Stimulated activated CD4-positive, alpha-beta T cell treated with anti-CD3 and anti-CD28 coated beads, Interleukin-4, amount 100 ng/mL, for 1 hour (primary cell): ENCODE measurements at places on chromosomes 1 and 21.

- peak; percentile 51 for DNase-seq
Measured at GRCh38 chr21:45302082-45303061, 14.7 kb upstream of the POFUT2 start.

DNA sequence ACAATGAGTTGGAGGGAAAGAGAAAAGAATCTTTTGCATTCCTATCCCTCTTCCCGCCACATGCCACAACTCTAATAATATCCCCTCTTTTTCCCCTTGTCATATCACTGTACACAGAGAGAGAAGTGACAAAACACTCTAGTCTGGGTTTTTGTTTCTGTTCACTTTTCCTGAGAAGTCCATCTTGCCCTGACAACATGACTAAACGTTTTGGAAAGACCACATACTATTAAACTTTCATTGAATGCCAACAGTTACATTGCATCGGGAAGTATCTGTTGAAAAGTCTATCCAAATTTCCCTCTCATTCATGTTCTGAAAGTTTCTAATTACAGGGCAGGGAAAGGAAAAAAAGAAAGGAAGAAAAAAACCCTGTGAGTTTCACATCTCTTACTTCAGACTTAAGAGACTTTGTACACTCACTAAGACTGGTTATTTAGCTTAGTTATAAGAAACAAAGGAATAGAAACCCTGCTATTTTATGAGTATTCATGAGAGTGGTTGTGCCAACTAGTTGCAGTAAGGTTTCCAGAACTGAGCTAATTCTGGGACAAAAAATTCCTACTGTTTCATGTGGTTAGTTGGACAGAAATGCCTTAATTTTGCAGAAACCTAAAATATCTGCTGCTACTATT is 16.9 kb downstream of the PLA2G4A start:
- DNase-seq: no peak

GRCh38 chr1:183881387-183882131 is 76.6 kb downstream of the RGL1 start:
- no peak for DNase-seq

DNA sequence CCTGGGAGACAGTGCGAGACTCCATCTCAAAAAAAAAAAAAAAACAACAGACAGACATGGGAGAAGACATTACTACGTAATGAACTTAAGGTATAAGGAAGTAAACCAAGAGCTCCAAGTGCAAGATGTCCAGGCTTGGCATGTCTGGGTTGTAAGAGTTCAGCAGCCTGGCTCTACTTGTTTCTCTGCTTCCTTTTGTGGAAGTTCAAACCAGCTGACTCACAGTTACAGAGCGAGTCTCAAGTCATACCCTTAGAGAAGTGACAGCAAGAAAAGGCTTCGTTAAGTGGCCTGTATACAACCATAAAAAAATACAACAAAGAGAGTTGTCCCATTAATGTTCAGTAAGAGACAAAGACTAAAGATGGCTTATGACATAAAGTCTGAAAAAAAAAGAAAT is 1.3 kb downstream of the RIT1 start:
- no peak for DNase-seq

GRCh38 chr21:39182484-39183271 is 573 bp downstream of the PSMG1 start:
- peak; percentile 16 for DNase-seq

- DNase-seq: no peak
Measured at GRCh38 chr1:221105578-221105977, 226.3 kb downstream of the HLX start.

DNA sequence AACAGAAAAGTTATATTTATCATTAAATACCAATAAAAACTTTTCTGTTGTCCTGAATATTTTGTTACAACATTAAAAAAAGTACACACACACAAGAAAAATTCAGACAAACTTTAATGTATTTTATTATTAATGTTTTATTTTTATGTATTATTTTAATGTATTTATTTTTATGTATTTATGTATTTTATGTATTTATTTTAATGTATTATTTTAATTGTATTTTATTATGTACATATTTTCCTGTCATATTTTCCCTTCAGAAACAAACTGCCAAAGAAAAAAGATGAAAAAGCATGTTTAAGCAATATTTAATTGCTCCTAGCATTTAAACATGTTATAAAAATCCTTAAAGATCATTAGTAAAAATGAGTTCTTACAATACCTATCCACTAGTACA is 222.1 kb downstream of the RERE start:
- DNase-seq: no peak

DNA sequence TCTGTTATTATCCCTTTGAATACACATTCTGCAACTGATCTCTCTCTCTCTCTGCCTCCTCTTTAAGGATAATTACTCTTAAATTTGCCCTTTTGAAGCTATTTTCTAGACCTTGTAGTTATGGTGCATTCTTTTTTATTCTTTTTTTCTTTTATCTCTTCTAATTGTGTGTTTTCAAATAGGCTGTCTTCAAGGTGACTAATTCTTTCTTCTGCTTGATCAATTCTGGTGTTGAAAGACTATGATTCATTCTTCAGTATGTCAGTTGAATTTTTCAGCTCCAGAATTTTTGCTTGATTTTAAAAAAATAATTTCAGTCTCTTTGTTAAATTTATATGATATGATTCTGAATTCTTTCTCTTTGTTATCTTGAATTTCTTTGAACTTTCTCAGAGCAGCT is 95.6 kb upstream of the GPR52 start:
- no peak for DNase-seq

GRCh38 chr1:30366199-30366598 is 357.2 kb downstream of the MATN1 start:
- DNase-seq: no peak

GRCh38 chr21:33300701-33301631 is 23.8 kb upstream of the IFNAR1 start:
- no peak for DNase-seq

- DNase-seq: no peak
Measured at GRCh38 chr21:32162727-32163320, 116.0 kb downstream of the MIS18A start.

DNA sequence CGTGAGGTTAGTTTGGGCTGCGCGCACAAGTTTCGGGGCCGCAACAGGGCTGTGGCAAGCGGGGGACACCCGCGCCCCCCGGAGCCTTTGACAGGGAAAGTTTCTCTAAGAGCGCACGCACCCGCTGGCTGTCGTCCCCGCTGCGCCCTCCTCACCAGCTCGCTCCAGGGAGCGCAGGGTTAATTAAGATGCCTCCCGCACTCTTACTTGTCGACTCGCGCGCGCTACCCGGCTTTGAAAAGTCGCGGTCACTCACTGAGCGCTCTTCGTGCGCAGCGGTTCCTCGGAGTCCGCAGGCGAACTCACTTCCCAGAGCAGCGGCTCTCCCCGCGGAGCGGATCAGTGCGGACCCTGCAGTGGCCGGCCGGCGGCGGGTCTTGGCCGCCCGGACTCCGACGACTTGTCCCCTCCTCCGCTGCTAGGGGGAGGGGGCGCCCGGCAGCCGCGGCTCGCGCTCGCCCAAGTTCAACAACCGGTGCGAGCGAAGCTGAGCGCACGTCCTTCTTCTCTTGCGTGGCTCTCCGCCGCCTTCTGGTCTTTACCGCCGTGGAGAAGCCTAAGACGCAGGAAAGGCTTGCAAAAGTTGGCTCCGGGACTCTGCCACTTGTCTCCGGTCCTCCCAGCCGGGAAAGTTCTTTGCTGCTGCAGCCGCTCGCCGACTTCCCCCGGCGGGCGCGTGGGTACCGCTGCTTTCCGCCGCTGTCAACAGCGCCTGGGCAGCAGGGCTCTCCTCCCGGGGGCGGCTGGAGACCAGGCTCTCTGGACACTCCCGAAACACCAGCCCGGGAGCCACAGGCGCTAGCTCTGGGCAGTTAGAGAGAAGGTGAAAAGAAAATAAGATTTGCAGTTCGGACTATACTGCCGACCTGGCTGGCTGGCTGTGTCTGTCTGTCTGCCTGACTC is 506 bp downstream of the JUN start:
- peak; percentile 48 for DNase-seq

- no peak for DNase-seq
Measured at GRCh38 chr1:23148084-23148483, 20.6 kb downstream of the LUZP1 start.

- DNase-seq: no peak
Measured at GRCh38 chr1:109112056-109112651, 1.8 kb upstream of the ELAPOR1 start.

DNA sequence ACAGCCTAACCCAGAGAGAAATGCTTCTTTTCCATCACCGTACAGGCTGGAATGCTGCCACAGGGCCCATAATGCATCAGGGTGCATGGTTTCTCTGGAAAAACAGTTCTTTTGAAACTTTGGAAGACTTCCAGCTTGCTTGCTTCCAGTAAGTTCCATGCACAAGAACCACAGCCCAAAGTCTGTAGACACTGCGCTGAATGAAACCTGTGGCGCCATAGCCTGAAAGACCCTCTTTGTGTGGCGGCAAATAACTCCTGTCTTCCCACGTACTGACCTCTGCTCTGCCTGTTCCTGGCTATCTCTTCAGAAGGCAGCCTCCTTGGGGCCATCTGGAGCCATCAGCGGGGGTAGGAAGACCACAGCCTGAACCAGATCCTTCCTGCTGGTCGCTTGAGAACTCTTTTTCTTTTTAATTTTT is 15.1 kb downstream of the MIIP start:
- DNase-seq: no peak

- no peak for DNase-seq
Measured at GRCh38 chr1:3816331-3817137, 20.2 kb upstream of the LRRC47 start.

DNA sequence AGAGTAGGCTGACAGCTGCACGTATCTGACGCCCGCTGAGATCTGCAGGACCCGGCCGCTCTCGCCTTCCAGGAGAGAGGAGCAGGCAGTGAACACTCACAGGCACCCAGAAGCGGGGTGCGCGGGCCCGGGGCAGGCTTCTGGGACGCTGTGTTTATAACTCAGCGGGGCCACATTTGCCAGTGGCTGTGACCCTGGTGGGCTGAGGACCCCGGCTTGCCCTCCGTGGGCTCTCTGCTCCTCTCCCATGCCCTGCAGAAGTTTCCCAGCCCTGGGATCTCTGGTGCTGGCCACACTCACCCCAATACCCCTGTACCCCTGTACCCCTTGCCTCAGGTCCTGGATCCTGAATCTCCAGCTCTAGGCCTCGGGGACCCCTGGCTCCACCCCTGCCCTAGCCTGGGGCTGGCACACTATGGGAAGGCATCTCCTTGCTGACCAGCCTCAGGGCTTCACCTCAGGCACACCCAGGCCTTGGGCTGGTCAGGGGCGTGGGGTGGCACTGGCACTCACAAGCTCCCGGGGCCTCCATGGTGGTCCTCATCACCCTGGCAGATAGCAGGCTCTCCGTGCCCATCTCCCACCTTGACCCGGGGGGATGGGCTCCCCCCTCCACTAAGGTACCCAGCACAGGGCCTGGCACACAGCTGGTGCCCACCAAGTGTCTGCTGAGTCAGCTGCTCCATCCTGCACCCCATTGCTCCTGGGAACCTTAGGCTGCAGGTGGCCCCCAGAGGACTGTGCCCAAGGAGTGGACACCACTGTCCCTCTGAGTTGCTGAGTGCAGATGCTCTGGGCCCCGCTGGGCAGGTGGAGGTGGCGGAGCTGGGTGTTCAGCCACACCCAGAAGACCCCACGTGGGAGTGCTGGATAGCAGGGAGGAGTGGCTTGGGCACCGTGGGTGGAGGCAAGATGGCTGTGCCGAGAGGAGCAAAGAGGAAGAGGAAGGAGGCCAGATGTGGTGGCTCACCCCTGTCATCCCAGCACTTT is 32.4 kb downstream of the MORN1 start:
- no peak for DNase-seq

DNA sequence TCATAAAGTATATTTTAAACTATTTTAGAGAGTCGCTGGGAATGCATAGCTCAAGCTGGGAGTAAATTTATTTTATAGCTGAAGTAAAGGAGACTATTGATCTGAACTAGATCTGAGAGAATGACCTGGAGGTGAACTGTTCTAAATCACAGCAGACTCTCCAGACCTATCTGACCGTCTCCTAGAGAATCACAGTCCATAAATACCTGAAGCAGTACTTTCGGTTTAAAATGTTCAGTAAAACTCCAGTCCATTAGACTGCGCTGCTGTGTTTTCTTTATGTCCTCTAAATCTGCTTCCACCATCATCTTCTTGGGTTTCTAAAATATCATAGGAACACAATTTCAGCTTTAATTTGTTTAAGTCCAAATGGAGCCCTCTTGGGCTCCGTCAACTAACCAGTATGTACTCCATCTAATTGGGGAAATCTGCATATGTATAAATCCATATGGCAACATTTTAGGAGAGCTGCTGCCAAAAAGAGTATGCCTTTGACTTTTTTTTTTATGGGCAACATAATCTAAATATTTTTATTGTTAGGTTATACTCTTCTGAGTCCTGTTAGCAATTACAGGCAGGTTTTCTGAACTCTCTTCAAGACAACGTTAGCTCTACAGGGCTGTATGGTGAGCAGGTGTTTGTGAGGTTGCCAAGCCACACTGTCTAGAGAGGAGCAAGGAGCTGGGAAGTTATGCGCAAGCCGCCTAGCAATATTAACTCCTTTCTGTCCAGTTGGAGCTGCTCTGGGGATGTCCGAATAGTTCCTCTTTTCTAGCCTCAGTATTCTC is 111.2 kb downstream of the SPAG17 start:
- DNase-seq: no peak

DNA sequence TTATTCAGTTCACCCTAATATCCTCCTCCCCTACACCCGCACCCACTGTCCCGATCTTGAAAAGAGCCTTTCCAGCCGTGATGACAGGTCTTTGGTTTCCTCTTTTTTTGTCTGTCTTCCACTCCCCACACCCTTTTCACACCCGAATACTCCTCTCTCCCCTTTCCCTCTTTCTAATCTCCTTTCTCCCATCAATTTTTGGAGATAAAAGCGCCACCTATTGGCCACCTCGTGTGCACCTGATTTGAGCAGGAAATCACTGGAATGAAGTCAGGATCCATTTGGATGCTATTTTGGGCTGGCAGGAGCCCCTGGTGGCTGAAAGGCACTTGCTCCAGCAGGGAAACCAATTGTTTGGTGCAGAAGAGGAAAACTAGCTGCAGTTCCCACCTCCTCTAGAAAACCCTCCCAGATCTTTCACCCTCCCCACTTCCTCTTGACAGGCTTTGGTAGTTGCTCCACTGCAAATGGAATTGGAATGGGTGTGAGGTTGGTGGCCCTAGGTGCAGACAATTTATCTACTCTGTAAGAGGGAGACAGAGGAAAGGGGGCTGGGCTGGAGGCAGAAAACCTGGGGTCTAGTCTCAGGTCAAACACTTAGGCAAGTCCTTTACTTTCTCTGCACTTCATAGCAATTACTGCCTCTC is 8.4 kb downstream of the FOXE3 start:
- no peak for DNase-seq
